Stimulated activated CD8-positive, alpha-beta memory T cell treated with anti-CD3 and anti-CD28 coated beads, Interleukin-4, amount 100 ng/mL, for 1 hour (primary cell): ENCODE measurements at places on chromosomes 6 and 20.

GRCh38 chr6:44642870-44643522 lies 255.5 kb downstream of the CDC5L start:
- DNase-seq, result no peak

DNA sequence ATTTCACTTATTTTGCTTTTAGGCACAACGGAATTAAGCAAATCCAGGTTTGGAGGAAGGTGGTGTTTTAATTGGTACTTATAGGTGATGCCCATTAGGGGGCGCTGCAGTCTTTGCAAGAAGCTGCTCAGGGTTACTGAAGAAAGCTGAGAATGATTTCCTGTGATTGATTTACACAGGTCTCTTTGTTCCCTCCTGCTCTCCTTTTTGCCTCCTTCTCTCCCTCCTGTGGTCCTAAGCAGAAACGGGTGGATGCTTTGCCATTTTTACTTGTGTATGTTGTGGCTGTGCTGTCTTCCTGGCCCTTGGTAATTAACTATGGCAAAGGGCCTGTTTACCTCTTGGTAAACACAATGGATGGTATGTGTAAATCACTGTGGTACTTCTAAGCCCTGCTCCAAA lies 97.8 kb downstream of the ANKS1A start:
- peak; percentile 10 for DNase-seq

GRCh38 chr20:61096463-61096862 lies 155.6 kb upstream of the CDH4 start:
- no peak for DNase-seq

GRCh38 chr20:56875052-56875659 lies 246.1 kb downstream of the TFAP2C start:
- no peak for DNase-seq

GRCh38 chr6:41545247-41545702 lies 906 bp upstream of the FOXP4 start:
- no peak for DNase-seq

- DNase-seq, result no peak
Measured at GRCh38 chr6:53128842-53129241, 19.8 kb downstream of the GCM1 start.

DNA sequence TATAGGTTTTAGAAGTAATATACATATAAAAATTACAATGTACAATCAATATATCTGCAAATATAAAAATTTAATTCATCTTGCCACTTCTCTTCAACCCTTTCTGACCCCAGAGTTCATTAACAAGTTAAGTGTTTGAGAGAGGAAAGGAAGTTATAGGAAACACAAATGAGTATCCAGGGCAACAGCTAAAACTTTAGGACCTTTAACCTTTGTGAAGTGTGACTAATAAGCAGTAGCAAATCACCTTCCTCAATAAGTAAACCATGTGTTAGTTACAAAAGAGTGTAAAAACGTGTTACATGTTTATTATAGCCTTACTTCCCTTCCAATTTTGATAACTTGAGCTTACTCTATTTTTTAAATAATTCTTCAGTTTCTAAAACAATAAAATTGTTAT lies 73.4 kb upstream of the SIM1 start:
- DNase-seq, result no peak

DNA sequence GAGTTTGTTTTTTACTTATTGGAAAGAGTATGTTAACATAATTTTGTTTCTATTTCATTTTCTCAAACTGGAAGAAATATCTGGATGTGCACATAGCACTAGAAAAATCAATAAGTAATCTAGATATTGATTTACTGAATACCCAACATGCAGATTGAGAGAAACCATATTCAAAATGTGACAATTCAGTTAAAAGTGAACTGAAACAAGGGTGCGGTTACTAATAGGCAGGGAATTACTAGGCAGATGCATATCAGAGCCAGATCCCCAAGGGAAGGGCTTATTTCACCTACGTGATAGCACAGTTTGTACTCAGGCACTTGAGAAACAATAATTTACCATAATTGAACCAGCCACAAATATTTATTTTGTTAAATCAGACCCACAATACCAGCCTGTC lies 493.1 kb upstream of the FLRT3 start:
- no peak for DNase-seq

GRCh38 chr6:134449781-134450180 lies 131.9 kb upstream of the SGK1 start:
- no peak for DNase-seq

- no peak for DNase-seq
Measured at GRCh38 chr20:12068121-12068520, 150.4 kb downstream of the BTBD3 start.

- DNase-seq, result no peak
Measured at GRCh38 chr20:50496773-50497385, 13.3 kb upstream of the PTPN1 start.
